Activated CD4-positive, alpha-beta T cell treated with anti-CD3 and anti-CD28 coated beads for 48 hours (primary cell): ENCODE measurements at places on chromosomes 7 and 10.

DNA sequence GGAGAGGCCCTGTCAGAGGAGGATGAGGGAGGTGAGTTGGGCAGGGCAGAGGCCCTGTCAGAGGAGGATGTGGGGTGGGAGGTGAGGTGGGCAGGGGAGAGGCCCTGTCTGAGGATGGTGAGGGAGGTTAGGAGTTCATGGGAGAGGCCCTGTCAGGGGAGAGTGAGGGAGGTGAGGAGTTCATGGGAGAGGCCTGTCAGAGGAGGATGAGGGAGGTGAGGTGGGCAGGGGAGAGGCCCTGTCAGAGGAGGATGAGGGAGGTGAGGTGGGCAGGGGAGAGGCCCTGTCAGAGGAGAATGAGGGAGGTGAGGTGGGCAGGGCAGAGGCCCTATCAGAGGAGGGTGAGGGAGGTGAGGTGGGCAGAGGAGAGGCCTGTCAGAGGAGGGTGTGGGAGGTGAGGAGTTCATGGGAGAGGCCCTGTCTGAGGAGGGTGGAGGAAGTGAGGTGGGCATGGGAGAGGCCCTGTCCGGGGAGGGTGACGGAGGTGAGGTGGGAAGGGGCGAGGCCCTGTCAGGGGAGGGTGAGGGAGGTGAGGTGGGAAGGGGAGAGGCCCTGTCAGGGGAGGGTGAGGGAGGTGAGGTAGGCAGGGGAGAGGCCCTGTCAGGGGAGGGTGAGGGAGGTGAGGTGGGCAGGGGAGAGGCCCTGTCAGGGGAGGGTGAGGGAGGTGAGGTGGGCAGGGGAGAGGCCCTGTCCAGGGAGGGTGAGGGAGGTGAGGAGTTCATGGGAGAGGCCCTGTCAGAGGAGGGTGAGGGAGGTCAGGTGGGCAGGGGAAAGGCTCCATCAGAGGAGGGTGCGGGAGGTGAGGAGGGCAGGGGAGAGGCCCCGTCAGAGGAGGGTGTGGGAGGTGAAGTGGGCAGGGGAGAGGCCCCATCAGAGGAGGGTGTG, 73.7 kb downstream of the INPP5A start:
- no peak for DNase-seq

DNA sequence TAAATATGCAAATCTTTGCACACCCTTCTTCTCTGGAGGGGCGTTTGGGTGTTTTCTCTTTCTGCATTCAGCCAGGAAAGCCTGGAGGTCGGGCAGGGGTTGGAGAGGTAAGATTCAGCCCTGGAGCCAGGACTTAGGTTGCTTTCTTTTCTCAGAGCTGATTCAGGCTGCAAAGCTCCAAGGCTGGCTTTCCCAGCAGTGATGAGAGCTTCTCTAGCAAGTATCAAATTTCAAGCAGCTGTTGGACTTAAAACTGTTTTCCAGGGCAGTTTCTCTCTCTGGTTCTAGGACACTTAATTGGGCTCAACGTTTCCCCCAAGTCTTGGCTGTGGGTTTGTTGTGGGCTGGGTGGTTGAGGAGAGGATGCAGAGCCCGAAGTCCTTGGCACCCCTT, 608 bp downstream of the AKR1B10 start:
- no peak for DNase-seq

GRCh38 chr10:130809761-130810515, 501.6 kb downstream of the TCERG1L start:
- DNase-seq, result peak; percentile 8

DNA sequence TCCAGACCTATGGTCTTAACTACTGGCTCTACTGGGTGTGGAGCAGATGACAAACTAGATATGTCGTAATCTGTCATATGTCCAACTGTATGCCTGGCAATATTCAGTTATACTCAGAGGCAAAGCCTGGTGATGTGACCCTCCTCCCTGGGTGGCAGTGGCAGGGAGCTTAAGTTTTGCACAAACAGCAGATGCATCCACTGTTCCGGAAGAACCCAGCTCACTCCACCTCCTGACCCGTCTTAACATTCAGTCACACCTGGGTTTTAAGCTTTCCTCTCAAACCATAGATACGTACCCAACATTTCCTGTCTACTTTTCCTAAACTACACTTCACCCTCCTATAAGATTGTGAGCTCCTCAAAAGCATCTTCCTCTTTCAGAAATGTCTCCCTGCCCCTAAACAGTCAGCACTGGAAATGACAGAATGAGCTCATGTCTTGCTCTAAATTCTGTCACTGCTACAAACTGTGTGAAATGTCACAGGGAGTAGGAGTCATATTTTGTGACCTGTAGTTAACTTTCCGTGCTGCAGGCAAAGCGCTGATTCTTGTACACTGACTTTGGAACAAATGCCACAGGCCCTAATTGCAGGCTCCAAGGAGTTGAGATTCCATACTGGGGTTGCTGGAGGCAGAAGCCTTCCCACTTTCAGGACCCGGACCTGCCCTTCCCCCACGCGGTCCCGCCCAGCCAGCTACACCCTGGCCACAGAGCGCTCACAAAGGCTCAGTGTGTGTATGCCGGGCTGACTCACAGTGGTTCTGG, 23.9 kb downstream of the SCD start:
- peak; percentile 79 for DNase-seq

- no peak for DNase-seq
Observed at GRCh38 chr7:1649751-1650326, 20.2 kb upstream of the ELFN1 start.

DNA sequence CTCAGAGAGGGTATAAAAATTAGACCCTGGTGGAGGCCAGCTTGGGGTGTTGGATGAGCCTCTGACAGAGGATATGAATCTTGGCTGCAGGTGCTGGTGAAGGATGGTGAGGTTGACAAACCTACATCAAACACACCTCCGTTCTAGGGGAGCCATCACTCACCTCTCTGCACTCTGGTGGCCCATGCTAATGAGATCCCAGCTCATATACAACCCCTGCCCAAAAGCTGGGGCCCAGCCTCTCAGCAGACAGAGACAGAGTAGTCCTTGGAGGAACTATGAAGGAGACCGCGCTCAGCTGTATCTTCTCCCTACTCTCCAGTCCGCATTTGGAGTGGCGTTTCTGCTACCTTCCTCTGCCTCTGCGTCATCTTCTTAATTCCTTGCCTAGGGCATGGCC, 83.1 kb upstream of the SORCS3 start:
- DNase-seq, result no peak

DNA sequence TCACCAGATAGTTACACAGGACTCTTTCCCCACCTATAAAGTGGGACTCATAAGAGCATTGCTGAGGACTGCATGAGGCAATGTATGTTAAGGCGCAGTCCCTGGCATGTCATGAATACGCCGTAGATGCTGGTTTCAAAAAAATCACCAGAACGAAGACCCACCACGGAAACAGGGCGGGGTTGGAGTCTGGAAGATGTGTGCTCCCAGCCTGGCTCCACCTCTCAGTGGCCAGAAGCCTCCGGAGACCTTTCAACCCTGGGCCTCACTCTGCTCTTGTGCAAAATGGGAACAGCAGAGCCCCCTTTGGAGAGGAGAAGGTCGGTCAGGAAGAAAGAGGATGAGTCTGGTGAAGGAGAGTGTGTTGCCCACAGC, 12.4 kb upstream of the ZMIZ1 start:
- no peak for DNase-seq

DNA sequence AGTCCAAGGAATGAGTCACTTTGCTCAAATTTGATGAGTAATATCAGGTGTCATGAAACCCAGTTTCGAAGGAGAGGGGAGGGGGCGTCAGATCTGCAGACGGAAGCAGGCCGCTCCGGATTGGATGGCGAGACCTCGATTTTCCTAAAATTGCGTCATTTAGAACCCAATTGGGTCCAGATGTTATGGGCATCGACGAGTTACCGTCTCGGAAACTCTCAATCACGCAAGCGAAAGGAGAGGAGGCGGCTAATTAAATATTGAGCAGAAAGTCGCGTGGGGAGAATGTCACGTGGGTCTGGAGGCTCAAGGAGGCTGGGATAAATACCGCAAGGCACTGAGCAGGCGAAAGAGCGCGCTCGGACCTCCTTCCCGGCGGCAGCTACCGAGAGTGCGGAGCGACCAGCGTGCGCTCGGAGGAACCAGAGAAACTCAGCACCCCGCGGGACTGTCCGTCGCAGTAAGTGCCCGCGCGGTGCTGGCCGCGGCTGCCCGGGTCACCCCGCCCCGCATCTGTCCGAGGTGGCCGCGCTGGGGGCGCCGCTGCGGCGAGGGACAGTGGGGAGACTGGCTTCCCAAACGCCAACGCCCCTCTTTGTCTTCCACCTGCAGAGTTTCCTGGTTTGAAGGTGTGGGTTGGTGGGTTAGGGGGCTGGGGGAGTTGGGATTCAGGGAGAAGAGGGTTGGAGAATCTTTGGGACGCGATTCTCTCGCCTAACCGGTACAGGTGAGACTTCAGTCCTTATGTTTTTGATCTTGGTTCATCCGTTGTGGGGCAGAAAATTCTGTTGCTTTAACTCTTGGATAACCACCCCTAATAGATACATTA, at the start of gene TAC1:
Gene TAC1, plus strand, starts transcription at position 351 of the 829 bp plus-strand sequence. CDS start 527 bp downstream, outside the sequence.
- DNase-seq, result peak; percentile 5

DNA sequence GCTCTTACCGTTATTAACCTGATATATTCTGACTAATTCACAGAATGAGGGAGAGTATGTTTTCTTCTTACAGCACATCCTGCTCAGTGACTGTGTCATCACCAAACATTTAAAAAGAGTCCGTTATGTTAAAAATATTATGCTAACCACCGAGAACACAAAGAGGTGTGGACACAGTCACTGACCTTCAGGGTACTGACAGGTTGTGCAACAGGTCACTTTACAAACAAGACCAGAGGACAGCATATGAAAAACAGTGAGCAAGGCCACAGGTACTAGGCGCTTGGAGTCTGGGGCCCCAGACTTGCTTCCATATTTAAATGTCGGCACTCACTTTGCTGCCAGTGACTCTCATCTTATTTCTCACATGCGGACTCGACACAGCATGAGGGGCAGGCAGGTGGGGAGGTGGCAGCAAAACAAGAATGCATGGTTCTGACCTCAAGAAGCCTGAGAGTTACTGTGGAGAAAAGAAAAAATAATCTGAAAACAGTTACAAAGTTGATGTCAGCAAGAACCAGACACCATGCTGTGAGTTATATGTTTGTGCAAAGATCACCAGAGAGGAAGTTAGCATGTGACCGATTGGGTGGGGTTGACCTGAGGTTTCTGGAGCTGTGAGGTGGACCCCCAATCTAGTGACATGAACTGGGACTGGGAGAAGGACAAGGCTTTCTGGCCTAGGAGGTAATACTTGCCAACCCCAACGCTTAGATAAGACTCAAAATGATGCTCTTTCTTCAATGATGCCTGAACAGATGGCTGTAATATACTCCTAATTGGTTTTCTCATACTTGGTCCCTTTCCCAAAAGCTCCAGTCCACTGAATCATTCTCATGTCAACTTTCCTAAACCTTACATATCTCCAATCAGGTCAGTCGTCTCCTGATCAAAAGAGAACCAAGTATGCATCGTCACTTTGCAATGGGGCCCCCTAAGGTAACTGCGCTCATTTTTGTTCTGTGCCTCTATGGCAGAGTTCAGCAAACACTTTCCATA, 102.4 kb downstream of the HIPK2 start:
- DNase-seq, result no peak

DNA sequence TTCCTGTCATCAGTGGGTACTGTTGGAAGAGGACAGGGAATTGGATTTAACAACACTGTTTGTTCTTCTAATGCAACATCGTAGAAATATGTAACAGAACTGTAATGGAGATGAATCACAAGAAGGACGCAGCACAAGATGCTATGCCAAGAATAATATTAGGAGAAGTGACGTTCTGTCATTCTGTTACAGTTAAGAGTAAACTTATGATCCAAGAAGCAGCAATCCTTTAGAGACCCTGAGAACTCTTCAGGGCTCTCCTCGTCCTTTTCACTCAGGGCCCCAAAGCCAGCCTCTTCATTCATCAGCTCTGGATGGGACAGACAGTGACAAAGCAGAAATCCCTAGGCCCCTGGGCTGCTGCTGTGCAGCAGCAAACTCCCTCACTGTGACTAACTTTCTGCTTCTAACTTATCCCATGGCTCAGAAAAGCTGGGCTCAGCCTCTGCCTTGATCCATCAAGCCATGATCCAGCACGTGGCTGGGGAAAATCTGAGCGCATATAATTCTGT, 8.7 kb upstream of the IL6 start:
- no peak for DNase-seq

- no peak for DNase-seq
Observed at GRCh38 chr7:106844279-106844997, 20.6 kb upstream of the PIK3CG start.

DNA sequence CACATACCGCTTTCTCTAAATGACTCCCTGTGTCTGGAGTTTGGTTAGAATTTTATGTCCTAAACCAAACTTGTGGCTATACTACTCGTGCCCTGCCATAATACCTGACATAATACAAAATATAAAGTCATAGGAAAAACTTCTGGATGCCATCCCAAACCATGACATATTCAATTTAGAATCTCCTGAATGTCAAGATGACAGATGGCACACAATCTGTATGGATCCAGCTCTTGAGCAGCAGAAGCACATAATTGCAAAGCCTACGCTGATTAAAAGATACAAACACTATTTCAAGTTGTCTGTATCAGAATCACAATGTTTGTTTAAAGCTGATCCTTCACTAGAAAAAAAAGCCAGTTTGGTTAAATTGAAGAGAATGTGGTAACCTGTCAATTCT, 22.4 kb upstream of the CDC14C start:
- no peak for DNase-seq

GRCh38 chr7:24255139-24255538, 28.9 kb upstream of the NPY start:
- DNase-seq, result peak; percentile 13

- DNase-seq, result no peak
Observed at GRCh38 chr10:30897547-30897946, 134.1 kb downstream of the ZNF438 start.

DNA sequence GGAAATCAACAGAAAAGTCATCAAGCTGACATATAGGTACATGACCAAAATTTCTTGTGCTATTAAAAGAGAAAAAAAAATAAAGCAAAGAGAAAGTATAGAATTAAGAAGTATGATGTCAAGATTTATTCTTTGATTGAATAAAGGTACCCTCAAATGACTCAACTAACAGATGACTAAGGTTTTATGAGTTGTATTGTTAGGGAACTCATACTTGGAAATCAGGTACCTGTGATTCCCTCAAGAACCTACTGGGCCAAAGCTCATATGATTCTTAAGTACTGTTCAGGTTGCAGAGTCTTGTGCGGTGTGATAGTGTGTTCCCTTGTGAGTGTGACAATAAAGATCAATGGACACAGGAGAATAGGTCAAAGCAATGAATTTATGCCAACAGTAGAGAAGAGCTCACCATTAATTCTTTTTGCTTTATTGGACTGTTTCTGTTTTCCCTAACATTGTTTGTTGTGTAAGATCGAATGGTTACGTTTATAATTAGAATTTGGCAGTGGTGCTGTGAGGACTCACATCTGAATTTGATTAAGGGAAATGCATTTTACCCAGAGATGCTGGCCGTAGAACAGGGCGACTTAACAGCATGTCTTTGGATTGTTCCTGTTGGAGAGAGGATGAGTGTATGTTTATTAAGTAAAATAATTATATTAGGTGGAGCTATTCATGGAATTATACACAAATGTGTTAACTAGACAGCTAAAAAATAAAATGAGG, 293.2 kb upstream of the SEMA3D start:
- DNase-seq, result no peak
